RWPE1 (cell line): ENCODE measurements at places on chromosomes 1 and 21.

- DNase-seq: peak; percentile 30
These were observed 9.8 kb downstream of the THAP3 start for GRCh38 chr1:6634371-6635052.

DNA sequence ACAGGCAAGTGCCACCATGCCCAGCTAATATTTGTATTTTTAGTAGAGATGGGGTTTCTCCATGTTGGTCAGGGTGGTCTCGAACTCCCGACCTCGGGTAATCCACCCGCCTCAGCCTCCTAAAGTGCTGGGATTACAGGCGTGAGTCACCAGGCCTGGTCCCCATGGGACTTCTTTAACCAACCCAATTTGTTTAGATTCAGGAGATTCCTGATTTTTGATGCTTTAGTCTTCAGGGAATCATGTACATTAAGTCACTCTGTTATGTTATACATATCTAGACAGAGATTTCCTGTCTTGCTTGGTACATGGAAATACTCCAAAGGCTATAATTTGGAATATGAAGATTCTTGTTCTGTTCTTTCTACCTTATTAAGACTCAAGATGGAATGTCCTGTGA is 202.4 kb upstream of the L1TD1 start:
- no peak for DNase-seq

DNA sequence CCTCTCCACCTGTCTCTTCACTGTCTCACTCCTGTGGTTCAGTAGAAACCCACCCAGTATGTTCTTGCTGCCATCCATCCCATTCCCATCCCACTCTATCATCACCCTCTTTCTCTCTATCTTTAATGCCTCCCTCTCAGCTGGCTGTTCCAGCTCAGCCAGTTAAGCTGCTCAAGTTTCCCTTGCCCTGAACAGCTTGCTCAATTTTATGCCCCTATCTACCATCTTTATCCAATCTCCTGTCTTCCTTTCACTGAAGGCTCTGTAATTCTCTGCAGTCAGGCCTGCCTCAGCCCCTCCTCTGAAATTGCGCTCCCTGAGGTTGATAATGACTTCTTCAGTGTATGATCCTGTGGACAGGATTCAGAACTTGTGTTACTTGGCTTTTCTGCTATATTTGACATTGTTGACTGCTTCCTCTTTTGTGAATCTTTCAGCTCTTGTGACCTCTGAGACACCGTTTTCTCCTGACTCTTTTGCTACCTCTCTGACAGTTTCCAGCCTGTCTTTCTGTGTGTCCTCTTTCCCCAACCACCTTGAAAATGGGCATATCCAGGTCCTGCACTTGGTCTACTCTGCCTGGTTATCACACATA is 13.9 kb upstream of the BCAR3 start:
- no peak for DNase-seq

DNA sequence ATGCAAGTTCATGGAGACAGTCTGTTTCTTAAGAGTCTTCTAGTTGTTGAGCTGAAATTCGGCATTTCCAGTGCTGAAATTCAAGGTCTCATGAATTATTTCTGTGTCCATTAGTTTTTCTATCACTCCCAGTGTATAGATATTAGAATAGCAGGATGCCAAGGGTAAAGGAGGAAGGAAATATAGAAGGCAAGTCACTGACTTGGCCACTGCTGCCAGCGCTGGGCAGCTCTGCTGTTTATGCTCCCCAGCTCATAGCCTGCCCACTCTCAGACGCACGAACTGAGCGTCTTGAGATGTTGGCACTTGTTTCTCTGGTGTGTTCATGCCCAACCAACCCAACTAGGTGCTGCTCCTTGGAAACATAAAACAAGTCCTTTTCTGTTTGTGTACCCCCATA is 110.1 kb downstream of the SLC45A1 start:
- no peak for DNase-seq

DNA sequence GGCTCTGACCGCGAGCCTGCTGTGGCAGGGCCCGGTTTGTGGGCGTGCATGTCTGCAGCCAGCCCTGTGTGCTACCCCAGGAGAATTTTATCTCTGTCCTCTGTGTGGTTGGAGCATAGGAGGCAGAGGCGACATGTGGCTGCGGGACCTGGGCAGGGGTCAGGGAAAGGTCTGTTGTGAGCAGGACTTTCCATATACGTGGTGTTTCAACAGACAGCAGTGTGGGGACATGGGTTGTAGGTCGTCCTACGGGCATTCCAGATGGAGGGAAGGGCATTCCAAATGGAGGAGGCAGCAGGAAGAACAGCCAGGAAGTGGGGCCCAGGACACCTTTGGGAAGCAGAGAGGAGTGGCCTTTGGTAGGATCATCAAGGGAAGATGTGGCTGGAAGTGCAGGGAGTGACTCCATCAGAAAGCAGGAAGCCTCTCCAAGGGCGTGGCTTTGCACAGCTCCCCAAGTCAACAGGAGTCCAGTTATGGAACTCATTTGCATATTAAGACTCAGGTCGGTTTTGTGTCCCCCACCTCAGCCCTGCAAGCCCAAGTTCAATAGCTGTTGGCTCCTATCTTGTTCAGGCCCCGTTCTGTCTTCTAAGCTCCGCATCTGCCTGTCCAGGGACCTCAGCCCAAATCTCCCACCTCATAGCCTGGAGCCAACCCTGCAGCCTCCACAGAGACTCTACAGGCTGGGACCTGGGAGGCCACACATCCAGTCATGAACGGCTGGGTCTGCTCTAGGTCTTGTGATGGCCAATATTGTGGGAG is 309.1 kb downstream of the MATN1 start:
- no peak for DNase-seq

DNA sequence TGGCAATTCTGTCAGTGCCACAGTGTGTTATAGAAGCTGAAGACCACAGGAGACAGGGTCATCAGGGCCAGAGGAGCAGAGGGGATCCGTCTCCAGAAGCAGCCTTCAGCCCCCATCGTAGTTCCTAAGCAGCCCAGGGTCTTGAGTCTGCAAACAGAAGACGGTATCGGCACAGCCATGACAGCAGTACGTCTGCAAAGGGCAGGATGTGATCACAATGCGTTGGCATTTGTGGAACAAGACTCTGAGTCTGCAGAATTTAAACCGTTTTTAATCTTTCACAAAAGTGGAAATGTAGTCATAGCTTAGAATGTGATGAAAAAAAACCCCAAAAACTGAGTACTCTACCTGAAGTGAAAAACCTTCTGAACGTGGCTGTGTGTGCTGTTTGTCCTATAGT is 44.0 kb upstream of the SCCPDH start:
- DNase-seq: no peak

DNA sequence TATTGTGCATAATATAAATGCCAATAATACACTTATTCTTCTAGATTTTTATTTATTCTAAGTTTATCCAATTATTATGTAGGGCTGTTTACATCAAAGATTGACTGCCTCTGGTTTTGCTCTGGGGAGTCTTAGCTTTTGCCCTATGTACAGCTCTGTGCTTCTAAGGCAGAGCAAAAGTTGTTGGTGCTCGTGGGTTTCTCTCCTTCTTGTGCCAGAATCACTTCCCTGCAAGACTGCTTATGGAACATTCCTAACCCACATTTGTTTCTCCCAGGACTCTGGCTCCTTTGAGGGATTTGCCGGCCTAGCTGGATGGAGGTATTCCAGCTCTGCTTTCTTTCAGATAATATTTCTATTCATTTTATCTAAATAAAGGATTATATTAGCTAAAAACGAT is 849.1 kb downstream of the USP25 start:
- no peak for DNase-seq

GRCh38 chr21:45991606-45992300 is 10.2 kb downstream of the COL6A1 start:
- no peak for DNase-seq

DNA sequence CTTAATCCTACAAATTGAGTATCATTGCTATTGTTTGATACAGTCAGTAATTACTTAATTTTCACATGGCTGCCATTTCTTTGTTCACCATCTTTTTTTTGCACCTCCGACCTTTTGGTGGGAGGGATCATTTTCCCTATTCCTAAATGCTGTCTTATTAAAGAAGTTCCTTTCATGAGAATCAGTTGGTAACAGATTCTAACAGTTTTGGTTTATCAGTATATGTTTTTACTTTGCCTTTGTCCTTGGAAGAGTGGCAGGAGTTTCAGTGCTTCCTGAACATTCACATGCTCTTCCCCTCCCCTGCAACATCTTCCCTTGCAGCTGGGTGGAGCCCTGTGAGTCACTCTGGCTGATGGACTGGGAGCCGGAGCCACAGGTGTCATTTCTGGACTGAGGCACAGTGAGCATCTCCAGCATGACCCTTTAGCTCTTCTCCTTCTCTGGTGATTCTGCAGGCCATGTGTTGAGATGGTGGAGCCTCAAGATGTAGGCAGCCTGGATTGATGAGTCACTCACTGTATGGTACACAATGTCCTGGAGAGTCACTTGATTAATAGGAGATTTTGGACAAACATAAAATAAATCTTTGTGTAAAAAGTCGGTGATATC is 217.7 kb downstream of the URB2 start:
- peak; percentile 71 for DNase-seq

DNA sequence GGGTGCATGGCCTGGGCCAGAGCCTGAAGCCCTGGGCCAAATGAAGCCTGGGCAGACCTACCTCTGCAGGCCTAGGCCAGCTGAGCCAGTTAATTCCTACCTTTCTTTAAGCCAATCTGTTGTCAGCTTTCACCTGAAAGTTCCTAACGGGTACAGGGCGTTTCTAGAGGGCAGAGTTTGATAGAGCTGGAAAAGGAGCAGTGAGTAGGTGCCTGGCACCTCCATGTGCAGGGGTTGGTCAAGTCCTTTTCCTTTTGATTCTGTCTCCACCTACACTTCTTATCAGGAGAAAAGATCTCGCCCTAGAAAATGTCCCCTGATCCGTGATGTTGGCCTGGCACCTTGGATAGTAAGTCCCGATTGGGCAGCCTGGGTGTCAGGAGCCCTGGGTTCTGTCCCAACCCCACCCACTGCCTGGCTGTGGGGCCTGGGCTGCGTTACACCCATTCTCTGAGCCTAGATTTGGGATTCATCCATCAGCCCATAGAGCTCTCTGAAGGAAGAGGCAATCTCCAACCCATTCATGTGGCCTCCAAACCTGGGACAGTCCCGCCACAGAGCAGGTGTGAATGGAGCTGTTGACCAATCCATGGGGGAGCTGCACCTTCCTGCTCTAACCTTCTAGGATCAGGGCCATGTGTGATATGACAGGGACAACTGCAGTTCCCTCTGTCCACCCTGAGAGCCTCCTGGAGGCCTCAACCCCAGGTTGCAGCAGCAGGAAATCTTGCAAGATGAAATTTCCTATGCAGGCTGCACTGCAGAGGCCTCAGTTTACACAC is 304.3 kb downstream of the MATN1 start:
- no peak for DNase-seq

GRCh38 chr1:93993731-93994130 is 84.5 kb upstream of the GCLM start:
- DNase-seq: peak; percentile 15

GRCh38 chr1:111142356-111142975 is 2.4 kb downstream of the CEPT1 start:
- no peak for DNase-seq

DNA sequence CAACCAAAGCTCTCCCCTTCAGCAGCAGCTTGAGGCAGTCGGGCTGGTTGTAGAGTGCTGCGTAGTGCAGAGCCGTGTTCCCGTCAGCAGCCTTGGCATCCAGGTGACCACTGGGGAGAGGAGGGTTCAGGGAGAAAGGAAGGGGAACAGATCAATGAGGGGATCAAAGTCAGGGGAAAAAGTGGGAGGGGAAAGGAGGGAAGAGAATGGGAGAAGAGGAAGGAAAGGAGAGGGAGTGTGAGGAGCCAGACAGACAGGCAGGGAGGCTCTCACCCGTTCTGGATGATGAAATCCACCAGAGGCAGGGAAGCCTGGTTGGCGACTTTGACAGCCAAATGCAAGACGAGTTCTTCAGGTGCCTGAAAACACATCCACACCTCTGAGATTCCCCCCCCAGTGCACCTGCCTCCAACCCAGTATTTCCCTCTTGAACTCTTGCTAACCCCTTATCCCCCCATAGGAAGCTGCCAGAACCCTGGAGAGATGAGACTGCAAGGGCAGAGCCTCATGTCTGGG is 9.8 kb upstream of the TCEA3 start:
- no peak for DNase-seq

- DNase-seq: no peak
These were observed 609.2 kb downstream of the LMO4 start for GRCh38 chr1:87937831-87938395.

DNA sequence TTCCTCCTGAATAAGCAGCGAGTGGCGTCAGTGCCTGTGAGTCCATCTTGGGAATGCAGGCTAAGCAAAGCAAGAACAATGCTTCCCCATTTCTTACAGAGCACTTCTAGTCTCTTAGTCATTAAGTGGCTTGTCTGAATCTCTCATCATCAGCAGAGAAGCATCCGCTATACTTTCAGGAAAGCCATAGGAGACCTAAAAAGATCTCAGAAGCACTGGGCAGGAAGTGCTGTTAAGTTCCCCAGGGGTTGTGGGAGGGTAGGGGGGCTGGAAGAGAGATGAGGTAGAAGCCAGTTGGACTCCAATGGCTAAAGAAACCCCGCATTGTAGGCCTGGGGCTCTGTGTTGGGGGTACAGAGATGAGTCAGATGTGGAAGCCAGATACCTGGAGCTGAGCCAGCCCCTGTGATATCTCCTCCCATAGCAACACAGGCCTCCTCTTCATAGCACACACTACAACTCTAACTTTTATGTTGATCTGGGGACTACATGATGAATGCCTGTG is 44.9 kb downstream of the SYT6 start:
- no peak for DNase-seq

DNA sequence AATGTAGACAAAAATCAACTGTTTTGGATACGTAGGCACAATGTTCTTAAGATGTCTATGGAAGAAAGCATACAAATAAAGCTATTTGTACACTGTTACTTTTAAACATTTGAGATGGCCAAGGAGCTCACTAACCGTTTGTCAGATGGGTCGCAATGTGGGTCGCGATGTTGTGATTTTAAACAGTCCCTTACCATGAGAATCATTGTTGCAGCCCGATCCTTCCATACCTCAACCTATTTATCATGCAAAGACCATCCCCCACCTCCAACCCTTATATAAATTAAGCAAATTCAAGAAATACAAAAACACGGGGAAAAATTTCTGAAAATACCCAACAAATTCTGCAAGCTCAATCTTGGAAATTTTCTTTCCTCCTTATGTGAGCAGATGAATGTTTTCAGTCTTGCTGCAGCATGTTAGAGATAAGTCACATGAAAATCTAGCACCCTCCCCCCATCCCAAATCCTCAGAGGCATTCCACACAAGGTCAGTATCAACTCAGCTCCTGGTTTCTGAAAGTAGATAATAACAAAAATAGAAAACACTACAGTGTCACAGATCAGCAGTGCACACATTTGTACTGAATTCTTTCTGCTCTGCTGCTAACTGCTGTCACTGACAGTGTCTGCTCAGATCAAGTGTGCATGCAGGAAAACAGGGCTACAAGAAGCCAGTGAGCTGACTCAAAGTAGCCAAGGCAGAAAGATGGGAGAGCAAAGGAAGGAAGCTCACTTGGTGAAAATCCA is 92.9 kb upstream of the TTC39A start:
- no peak for DNase-seq

DNA sequence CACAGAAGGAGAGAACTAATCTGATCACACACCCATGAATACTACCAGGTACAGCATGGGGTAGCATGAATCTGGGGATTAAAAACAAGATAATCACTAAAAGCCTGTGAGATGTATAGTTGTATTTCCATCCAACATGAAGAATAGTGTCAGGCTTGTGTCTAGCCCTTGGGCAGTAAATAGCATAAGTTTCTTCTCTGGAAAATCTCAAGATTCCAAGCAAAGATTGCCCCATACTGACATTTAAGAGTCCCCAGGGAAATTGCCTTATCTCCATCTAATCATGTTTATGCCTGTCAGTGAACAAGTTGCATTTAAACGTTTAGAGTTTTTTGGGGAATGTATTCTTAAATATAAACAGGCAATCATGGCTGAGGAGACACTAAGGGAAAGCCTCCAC is 109.2 kb upstream of the SERTAD4 start:
- no peak for DNase-seq
